ENCODE measurements at places on chromosomes 16 and 17.

GRCh38 chr17:53574038-53574437 is 248.7 kb upstream of the KIF2B start:
- DNase-seq = no peak

GRCh38 chr16:85571563-85571812 is 41.6 kb upstream of the GSE1 start:
- DNase-seq = no peak

DNA sequence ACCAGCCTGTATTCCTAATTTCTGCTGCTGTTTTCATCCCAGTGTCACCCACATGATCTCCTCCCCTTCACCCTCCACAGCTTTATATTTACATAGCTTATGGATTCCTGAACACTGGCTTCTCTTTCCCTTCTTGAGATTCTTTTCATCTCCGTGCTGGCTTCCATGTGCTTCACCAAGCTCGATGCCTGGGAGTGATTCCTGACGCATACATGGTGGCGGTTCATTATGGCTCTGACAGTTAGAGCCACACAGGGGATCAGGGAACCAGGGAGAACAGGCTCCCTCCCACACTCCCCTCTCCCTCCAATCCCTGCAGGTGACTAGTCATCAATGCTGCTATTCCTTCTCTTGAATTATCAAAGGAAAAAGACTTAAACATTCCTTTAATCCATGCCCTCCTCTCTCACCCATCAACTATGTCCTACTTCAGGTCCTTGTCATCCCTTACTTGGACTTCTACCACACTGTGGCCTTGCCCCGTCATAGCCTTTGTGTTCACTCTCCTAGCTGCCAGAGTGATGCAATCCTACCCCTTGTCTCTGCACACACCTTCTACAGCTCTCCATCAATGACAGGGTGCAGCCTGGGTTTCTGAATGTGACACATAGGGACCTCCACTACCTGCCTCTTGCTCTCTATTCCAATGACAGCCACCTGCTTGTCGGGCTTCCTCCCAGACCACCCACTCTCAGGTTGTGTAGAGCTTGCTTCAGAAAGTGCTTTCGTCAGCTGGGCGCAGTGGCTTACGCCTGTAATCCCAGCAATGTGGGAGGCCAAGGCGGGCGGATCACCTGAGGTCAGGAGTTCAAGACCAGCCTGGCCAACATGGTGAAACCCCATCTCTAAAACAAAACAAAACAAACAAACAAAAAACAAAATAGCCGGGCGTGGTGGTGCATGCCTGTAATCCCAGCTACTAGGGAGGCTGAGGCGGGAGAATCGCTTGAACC is 43.6 kb downstream of the MYH13 start:
- no peak for DNase-seq

DNA sequence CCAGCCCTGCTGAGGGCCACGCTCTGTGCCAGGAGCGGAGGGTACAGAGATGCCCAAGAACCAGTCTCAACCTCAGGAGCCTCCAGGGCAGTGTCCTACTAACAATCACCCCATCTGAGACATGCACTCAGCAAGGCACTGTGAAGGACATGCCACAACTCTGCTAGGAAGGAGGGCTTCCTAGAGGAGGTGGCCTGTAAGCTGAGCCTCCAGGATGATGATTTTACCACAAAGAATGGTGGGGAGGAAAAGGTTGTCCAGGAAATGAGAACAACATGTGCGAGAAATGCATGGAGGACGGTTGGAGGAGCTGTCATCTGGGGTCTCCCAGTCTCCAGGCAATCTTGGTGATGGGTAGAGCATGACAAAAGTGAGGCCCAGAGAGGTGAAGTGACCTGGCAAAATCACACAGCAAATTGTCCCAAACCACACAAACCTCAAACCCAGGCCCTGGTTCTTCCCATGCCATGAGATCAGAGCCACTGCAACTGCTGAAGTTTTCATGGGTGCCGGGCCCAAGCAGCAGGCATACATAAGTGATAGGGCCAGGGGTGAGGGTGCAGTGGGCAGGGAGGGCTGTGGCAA is 30.5 kb downstream of the CNGB1 start:
- no peak for DNase-seq

- no peak for DNase-seq
Measured at GRCh38 chr16:84267380-84267779, 27.3 kb upstream of the WFDC1 start.

GRCh38 chr17:43853546-43853945 is 6.6 kb downstream of the CD300LG start:
- no peak for DNase-seq

GRCh38 chr17:51540151-51540550 is 279.8 kb downstream of the UTP18 start:
- no peak for DNase-seq

GRCh38 chr17:31811101-31811500 is 47.9 kb downstream of the COPRS start:
- DNase-seq = no peak

DNA sequence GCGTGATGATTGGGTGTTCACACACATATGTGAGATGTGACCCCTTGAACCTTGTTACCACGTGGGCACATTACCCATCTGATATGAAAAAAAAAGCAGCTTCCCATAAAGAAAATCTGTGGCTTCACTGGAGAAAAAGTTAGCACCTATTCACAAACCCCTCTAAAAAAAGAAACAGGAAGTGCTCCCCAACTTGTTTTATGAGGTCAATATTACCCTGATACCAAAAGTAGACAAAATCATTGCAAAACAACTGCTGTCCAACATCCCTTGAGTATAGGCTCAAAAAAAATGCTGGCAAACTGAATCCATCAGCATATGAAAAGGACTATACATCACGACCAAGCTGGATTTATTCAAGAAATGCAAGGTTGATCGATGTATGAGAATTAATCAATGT is 99.7 kb upstream of the RBL2 start:
- DNase-seq = no peak

DNA sequence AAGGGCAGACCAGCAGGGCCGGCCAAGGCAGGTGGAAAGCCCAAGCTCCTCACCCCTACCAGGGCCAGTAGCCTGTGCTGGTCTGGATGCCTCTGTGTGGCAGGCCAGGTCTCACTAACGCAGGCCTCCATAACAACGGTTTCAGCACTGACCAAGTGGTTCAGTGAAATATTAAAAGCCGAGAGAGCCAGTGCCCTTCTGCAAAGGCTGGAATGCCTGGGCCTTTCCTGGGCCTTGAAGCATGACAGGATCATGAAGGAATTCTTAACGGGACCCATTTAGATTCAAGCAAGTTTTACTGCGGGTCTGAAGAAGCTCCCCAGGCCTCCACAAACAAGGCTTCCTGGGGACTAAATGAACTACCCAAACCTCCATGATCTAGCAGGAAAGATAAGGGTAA is 16.3 kb downstream of the ADAD2 start:
- DNase-seq = no peak

- DNase-seq = no peak
Measured at GRCh38 chr17:58187063-58187462, 5.5 kb upstream of the EPX start.

DNA sequence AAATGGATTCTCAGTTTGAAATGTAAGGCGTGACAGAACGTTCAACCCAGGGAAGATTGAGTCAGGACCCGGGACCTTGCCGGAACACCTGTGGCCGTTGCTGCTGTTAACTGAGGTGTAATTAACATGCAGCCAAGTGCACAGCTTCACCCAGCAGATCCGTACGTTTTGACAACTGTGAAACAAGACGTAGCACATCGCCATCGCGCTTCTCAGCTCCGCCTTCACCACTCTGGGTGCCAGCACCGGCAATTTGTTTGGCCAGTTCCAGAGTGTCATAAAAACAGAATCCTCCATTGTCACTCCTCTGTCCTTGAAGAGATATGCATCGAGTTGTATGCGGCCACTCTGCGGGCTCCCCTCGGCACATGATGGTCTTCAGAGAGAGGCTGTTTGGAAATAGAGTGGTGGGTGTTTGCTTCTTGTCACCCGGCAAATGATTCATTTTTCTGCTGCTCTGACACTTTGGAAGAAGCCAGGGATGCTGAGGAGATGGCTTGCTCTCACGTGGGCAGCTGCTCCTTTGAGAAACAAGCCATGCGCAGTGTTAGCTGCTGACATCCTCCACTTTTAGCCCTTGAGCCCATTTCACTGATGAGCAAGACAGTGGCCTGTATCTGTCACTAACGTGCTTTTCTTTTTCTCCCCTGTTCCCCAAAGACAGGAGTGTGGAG is 22.6 kb downstream of the NAA60 start:
- DNase-seq = no peak

- no peak for DNase-seq
Measured at GRCh38 chr16:2439598-2439997, 10.4 kb downstream of the CCNF start.

GRCh38 chr17:34566201-34566600 is 13.2 kb upstream of the TMEM132E start:
- DNase-seq = no peak

DNA sequence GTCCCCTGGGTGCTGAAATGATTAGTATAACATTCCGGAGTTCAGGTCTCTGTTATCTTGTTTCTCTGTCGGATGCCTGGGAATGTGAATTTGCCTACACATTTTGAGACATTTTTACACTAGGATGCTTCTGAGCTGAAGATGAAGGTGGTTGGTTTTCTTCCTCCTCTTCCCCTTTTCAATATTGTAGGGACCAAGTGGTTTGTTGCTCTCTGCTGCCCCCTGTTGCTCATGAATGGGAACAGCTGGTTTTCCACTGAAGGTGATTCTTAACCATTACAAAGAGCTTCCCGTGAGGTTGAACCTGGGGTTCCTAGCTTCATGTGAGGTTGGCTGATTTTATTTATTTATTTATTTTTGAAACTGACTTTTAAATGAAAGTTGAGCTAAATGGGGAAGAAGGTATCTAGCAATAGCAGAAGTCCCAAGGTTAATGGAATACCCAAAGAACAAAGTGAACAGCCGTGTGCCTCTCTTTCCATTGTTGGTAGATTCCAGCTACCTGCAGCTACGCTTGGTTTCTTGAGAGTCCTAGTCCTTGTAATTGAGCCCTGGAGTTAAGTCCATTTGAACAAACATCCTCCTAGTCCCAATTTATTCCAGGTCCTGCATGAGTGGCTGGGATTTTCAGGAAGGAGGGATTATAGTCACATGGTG is 983.9 kb upstream of the EEF2KMT start:
- DNase-seq = peak; percentile 31

DNA sequence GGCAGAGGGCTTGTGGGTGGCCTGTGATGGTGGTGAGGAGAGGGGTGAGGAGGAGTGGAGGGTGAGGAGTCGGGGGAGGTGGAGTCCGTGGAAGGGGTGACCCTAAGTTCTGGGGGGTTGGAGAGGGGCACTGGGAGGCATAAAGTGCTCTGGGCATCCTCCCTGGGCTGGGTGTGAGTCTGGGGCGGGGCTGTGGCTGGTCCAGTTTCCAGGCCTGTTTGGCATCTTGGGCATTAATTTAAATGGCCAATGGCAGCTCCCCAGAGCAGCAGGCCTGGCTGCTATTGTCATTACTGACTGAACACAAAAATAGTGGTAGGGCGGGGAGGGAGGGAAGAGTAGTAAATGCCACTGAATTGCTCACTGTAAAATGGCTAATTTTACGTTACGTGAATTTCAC is 7.7 kb upstream of the ARHGAP23 start:
- no peak for DNase-seq

DNA sequence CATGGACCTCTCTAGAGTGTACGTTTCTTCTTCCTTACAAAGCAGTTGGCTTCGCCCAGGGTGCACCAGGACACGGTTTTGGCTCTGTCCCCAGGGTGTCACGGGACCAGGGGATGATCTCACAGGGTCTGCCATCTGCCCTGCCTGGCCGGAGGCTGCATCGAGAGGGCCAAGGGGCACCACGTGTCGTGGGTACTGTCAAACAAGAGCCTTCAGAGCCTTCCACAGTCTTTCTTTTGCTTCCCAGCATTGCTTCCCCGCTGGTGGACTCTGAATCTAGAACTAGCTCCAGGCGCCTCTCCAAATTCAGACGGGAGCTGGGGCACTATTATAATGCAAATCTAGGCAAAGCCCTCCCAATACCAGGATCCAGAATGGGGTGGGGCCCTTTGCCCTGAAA is 47.9 kb downstream of the MAPT start:
- DNase-seq = no peak
